ENCODE measurements at places on chromosomes 6 and 20.

GRCh38 chr6:128538763-128539162, 18.4 kb upstream of the PTPRK start:
- DNase-seq = no peak

GRCh38 chr6:31114970-31115849, 610 bp downstream of the PSORS1C1 start:
- no peak for DNase-seq

- no peak for DNase-seq
Measured at GRCh38 chr20:57908704-57909630, 199.2 kb upstream of the PMEPA1 start.

DNA sequence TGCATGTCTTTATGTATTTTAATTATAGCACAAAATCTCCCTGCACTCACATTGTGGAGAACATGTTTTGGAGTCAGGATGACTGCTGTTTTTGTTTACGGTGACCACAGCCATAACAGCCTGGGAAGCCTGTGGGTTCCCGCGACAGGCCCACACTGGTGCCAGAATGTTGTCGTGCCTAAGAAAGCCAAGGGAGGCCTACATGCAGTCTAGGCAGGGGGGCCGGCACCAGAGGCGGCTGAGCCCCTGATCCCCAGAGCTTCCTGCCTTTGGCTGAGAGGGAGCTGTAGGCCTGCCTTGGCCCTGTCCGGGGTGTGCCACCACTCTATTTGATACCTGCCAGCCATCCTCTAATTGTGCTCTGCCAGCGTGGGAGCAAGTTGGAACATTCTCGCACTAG, 46.7 kb downstream of the TBC1D7 start:
- no peak for DNase-seq
